ENCODE measurements at places on chromosomes 5 and 9. TPM values are rescaled to one million over a fixed set of nuclear protein-coding genes. Genes with fewer than 3 reads are reported as not detected.

DNA sequence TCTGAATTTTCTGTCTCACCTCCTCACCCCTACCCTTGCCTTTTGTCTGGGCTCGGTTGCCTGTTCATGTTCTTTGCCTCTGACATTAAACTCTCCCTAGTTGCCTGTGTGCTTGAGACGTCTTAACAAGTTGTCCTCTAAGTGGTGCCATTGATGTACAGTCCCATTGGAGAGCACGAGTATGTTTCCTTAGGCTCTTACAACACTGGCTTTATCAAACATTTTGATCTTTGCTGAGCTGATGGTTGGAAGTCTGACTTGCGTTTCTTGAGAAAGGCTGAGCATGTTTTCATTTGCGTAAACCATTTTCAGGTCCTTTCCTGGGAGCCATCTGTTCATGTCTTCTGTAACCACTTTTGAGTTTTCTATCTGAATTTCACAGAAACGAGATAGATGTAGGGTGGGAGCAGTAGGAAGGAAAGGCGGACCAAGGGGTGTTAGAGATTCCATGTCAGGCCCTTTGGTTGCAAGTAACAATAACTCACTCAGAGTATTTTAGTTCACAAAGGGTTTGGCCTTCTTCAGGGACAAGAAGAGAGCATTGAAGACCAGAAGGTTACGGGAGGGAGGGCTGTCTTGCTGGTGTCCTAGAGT is 35.4 kb downstream of the OTULIN start:
- no peak overlapping the region for H3K4me3 ChIP-seq
- DNase-seq, result no peak
- H3K36me3 ChIP-seq, result peaks cover 9% of the 10 kb centered on the region
- no peaks in the 10 kb centered on the region for H3K4me1 ChIP-seq
- H3K27me3 ChIP-seq, result no peaks in the 10 kb centered on the region

DNA sequence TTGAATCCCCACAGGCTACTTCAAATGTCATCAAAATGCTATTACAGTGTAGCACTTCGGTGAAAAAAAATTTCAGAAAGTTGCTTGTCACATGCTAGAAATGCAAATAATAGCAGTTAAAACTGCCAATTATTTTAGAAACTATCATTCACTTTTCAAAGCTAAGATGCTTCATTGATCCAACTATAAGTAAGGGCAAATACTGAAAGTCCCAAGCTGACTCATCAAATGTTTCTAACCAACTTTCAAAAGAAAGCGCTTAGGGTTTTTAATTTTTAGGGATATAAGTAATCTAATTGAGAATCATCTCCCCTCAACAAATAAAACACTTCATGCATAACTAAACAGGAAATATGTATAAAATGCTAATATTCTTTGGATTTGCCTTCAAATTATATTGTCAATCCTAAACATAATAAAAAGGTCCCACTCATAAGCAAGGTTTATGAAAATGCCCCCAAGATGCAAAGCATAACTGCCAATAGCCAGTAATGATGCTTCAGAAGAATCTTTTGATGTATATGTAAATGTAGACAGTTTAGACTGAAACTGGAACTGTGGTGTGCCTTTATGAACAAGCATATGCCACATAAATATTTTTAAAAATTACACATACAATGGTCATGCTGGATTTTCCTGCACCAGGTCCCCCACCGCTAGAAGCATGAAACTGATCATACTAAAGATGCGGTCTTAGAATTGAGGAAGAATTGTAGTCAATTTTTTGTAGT is 12.2 kb downstream of the ACTL7A start:
- H3K27me3 ChIP-seq, result no peaks in the 10 kb centered on the region
- H3K27ac ChIP-seq, result no peak overlapping the region
- H3K36me3 ChIP-seq, result peaks cover 38% of the 10 kb centered on the region
- peaks cover under 1% of the 10 kb centered on the region for H3K4me1 ChIP-seq
- no peak for DNase-seq

DNA sequence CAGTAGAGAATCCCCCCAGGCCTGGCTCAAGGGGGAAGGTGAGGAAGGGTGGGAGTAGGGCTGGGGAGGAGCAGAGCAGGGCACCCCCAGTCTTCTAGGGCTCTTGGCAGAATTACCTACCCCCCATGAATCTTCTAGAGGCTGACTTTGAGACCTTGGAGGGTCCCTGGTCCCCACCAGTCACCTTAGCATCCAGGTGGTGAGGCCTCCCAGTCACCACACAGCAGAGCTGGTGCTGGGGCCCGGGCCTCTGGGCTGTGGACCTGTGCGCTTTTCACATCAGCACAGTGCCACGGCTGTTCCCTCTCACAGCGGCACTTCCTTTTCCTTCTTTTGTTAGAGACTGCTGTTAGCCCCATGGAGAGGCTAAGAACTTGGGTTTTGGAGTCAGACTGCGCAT is 148.6 kb upstream of the PITX1 start:
- no peak overlapping the region for H3K4me3 ChIP-seq
- no peak overlapping the region for H3K27ac ChIP-seq
- no peak for DNase-seq
- H3K4me1 ChIP-seq, result no peaks in the 10 kb centered on the region
- peaks cover under 1% of the 10 kb centered on the region for H3K27me3 ChIP-seq

- no peak overlapping the region for H3K4me3 ChIP-seq
- peaks cover 43% of the 10 kb centered on the region for H3K4me1 ChIP-seq
- no peaks in the 10 kb centered on the region for H3K27me3 ChIP-seq
Measured at GRCh38 chr5:125409861-125410536, 663.6 kb upstream of the ZNF608 start.

DNA sequence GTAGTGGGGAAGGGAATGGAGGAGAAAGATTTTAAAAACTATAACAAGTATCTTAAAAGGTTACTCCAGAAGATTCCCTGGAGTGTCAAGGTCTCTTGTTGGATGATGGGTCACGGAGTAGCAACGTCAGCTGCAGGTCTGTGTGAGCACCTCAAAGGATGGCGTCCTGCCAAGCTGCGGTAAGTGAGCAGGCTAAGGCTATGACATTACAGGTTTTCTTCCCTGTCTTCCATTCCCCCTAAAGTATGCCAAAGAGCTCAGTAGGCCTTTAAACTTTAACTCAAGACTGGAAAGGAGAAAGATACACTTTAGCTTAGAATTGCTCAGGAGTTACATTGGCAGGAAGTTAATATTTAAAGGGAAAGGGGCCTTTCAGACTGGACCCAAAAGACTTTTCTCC is 17.5 kb downstream of the SPOCK1 start:
- H3K27ac ChIP-seq, result no peak overlapping the region
- DNase-seq, result peak; percentile 30
- no peaks in the 10 kb centered on the region for H3K36me3 ChIP-seq
- H3K4me1 ChIP-seq, result peaks cover 8% of the 10 kb centered on the region
- H3K27me3 ChIP-seq, result no peaks in the 10 kb centered on the region
- no peak overlapping the region for H3K4me3 ChIP-seq

DNA sequence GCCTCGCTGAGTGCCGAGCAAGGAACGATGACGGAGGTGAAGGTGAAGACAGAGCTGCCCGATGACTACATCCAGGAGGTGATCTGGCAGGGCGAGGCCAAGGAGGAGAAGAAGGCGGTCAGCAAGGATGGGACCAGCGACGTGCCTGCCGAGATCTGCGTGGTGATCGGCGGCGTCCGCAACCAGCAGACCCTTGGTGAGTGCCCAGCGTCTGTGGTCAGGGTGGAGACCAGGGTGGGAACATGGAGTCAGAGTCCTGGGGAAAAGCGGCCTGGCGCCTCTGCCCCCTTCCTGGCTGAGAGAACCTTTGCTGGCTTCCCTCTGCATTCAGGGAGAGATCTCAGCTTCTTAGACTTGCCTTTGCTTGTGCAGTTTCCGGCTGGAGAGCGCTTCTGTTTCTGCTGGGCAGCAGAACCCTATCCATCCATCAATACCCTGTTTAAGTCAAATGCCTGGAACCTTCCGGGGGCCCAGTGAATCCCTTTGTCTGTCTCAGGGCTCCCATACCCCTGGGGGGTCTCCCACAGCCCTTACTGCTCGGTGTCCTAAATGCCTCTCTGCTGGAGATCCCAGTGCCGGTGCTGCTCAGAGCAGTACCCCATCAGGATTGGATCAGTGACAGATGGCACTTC is 89.6 kb downstream of the AMBP start:
- H3K27me3 ChIP-seq, result no peaks in the 10 kb centered on the region
- no peak overlapping the region for H3K27ac ChIP-seq
- no peak for DNase-seq

DNA sequence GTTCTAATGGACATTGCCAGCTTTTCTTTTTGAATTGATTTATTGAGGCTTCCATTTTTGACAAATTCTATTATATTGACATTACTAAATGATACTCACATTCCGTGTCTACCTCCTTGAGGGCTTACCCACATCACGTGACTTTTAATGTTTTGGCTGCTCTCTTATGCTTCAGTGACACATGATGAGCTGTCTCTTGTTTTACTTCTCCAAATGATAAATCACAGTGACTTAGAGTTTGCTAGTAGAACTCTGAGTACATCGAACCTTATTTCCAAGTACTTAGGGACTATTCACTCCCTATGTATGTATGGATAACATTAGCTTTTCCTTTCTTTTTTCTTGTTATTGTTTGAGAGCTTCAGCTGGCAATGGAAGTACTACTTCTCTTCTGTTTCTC is 169.8 kb upstream of the KCNN2 start:
- H3K27ac ChIP-seq, result no peak overlapping the region
- H3K36me3 ChIP-seq, result no peaks in the 10 kb centered on the region
- peak; percentile 53 for DNase-seq

- H3K27me3 ChIP-seq, result no peaks in the 10 kb centered on the region
- H3K4me3 ChIP-seq, result no peak overlapping the region
- no peaks in the 10 kb centered on the region for H3K4me1 ChIP-seq
- no peak for DNase-seq
Measured at GRCh38 chr5:38149815-38150195, 108.6 kb upstream of the EGFLAM start.

DNA sequence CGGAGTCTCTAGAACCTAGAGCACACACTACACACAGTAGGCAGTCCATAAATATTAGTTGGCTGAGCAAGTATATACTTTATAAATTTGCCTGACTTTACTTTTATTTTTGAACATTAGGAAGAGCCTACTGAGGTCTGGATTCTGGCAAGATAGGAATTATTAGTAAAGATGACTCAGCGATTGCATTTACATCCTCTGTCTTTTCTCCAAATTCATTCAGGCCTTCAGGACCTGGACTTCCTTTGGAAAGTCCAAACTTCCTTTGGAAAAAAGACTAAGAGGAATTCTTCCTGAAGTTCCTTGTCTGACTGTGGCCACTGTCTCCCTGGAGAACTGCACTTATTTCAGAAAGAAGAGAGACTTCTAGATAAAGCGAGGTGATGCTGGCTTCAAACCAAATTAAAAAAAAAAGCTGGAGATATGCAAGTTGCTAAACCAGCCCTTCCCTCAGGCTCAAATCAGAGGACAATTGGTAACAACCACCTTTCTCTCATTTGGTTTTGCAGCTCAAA is 251.3 kb downstream of the GAS1 start:
- H3K4me3 ChIP-seq, result no peak overlapping the region
- DNase-seq, result peak; percentile 23
- H3K27me3 ChIP-seq, result no peaks in the 10 kb centered on the region
- H3K36me3 ChIP-seq, result no peaks in the 10 kb centered on the region
- H3K27ac ChIP-seq, result no peak overlapping the region

- DNase-seq, result no peak
- no peak overlapping the region for H3K4me3 ChIP-seq
- H3K36me3 ChIP-seq, result no peaks in the 10 kb centered on the region
- no peaks in the 10 kb centered on the region for H3K4me1 ChIP-seq
- H3K27ac ChIP-seq, result no peak overlapping the region
Measured at GRCh38 chr9:136673975-136674785, 11.5 kb downstream of the EGFL7 start.

- DNase-seq, result no peak
- no peaks in the 10 kb centered on the region for H3K4me1 ChIP-seq
- no peaks in the 10 kb centered on the region for H3K36me3 ChIP-seq
- H3K27me3 ChIP-seq, result no peaks in the 10 kb centered on the region
- no peak overlapping the region for H3K4me3 ChIP-seq
Measured at GRCh38 chr5:146652547-146652946, 136.6 kb upstream of the GPR151 start.

GRCh38 chr9:109967651-109968642 is 187.9 kb downstream of the PALM2AKAP2 start:
- H3K27me3 ChIP-seq, result no peaks in the 10 kb centered on the region
- H3K4me1 ChIP-seq, result no peaks in the 10 kb centered on the region
- no peak for DNase-seq
- no peak overlapping the region for H3K27ac ChIP-seq
- H3K4me3 ChIP-seq, result no peak overlapping the region
- no peaks in the 10 kb centered on the region for H3K36me3 ChIP-seq

- H3K4me3 ChIP-seq, result no peak overlapping the region
- H3K27ac ChIP-seq, result no peak overlapping the region
- peaks cover 26% of the 10 kb centered on the region for H3K4me1 ChIP-seq
- no peaks in the 10 kb centered on the region for H3K27me3 ChIP-seq
- no peaks in the 10 kb centered on the region for H3K36me3 ChIP-seq
- peak; percentile 73 for DNase-seq
Measured at GRCh38 chr9:127163409-127163808, 41.0 kb upstream of the ANGPTL2 start.

DNA sequence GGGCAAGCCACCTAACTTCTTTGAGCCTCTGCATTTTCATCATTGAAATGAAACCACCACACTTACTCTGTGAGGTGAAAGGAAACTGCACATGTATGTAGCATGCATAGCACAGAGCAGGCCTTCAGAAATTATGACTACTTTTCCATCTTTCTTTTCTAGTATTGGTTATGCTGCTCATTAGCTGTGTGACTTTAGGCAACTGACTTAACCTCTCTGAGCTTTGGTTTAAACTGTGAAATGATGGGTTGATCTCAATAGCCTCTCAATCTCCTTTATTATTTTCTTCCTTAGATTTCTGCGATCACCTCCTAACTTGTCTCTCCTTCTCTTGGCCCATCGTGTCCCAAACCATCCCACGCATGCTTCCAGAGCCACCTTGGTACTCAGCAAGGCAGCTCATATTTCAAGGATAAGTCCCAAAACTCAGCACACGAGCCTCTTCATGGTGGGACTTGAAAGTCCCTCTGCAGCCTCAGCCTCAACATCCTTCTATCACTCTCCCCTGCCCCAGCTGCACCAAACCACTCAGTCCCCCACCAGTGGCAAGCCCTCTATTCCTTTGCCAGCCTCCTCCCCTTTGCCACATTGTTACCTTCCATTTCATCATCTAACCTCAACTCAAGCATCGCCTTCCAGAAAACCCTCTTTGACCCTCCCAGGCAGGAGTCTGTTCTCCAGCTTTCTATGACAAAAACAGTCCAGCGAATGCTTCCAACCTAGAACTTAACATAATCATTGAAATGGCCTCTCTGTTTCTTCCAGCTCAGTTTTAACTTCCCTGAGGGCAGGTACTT is 60.3 kb upstream of the DNAH5 start:
- H3K27ac ChIP-seq, result no peak overlapping the region
- no peaks in the 10 kb centered on the region for H3K4me1 ChIP-seq
- no peak overlapping the region for H3K4me3 ChIP-seq
- H3K36me3 ChIP-seq, result no peaks in the 10 kb centered on the region
- no peaks in the 10 kb centered on the region for H3K27me3 ChIP-seq

GRCh38 chr5:95718203-95718602 is 12.9 kb upstream of the RHOBTB3 start:
- H3K27me3 ChIP-seq, result no peaks in the 10 kb centered on the region
- H3K4me1 ChIP-seq, result peaks cover 14% of the 10 kb centered on the region
- H3K36me3 ChIP-seq, result no peaks in the 10 kb centered on the region
- no peak for DNase-seq
- no peak overlapping the region for H3K4me3 ChIP-seq

Gene BAAT
- 8.9 TPM for total RNA-seq

Gene OR2V1
- total RNA-seq, result not detected

Gene STPG3
- not detected for total RNA-seq

Gene PCDHGB3
- total RNA-seq, result 0.10 TPM

Gene AFAP1L1
- total RNA-seq, result 8.3 TPM

Gene OMD
- total RNA-seq, result not detected

Gene CDKN2B-AS1
- total RNA-seq, result 2.3 TPM

Gene LAMC3
- total RNA-seq, result 0.20 TPM

Gene MELK
- total RNA-seq, result 12.3 TPM

Gene AQP3
- total RNA-seq, result 4.6 TPM

Gene PLAA
- total RNA-seq, result 43.0 TPM

Gene PAM
- total RNA-seq, result 259 TPM

Gene APBA1
- total RNA-seq, result 5.9 TPM

Gene NR2F1-AS1
- total RNA-seq, result 7.3 TPM

Gene ADRA1B
- total RNA-seq, result 1.9 TPM

Gene GCNT1
- total RNA-seq, result 14.7 TPM

Measured in astrocyte (in vitro differentiated cells and primary cell).